Activated gamma-delta T cell treated with anti-CD3 and anti-CD28 coated beads, Interleukin-2, amount 50 U/mL, for 16 hours (primary cell): ENCODE measurements at places on chromosomes 3 and 15.

GRCh38 chr3:67866571-67866970 is 212.2 kb upstream of the SUCLG2 start:
- no peak for DNase-seq

DNA sequence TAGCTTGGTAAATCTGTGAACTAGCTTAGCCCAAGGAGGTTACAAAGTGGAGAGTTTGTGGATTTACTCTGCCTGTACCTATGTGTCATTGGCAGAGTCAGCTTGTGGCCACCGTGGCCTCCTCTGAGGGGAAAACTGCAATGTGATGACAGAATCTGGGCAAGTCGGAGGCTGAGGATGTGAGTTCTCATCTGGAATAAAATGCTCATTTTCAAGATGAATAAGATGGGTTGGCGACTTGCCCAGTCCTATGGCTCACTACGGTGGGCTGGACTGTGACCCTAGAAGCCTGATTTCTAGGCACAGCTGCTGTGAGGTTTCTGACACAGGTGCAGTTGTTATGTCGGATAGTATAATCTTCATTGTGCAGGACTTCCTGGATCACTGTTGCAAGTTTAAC is 83.7 kb downstream of the ETV5 start:
- no peak for DNase-seq

GRCh38 chr3:71806736-71807135 is 21.8 kb upstream of the PROK2 start:
- no peak for DNase-seq

DNA sequence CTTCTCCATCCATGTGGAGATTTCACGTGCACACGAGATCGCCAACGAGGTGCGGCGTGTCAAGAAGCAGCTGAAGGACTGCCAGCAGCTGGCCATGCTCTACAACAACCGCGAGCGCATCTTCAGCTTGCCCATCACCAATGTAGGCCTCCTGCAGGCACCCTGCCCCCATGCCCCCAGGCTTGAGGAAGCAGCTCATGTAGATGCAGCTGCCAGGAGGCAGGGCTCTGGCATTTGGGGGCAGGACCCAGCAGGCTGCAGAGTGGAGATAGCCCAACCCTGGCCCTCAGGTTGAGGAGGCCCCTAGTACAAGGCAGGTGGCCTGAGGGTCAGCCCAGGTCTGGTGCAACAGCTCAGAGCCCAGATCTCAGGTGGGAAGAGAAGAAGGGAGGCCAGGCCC is 36.4 kb downstream of the DNAH1 start:
- DNase-seq, result no peak

DNA sequence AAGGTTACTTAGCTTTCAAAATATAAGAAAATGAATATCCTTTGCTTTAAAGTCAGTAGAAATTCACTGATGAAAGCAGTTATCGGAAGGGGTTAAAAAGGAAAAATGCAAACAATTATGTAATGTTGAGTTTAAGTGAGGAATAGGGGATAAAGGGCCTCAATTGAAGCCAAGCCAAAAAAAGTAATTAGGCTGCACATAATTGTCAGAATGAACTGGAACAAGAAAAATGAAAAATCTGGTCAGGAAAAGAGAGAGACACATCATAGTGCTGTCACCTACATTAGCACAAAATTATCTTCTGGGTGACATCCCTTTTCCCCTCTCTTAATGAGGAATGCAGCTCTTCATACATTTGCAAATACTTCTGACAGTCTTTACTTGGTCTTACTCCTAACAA is 48.8 kb upstream of the PIK3R4 start:
- no peak for DNase-seq

- peak; percentile 85 for DNase-seq
Measured at GRCh38 chr3:170869645-170870593, at the start of gene RPL22L1. RPL22L1 (minus strand) TSS chr3:170870195; CDS start chr3:170870167, 28 bp downstream.

GRCh38 chr3:8988791-8989558 is 25.7 kb upstream of the RAD18 start:
- DNase-seq, result no peak

DNA sequence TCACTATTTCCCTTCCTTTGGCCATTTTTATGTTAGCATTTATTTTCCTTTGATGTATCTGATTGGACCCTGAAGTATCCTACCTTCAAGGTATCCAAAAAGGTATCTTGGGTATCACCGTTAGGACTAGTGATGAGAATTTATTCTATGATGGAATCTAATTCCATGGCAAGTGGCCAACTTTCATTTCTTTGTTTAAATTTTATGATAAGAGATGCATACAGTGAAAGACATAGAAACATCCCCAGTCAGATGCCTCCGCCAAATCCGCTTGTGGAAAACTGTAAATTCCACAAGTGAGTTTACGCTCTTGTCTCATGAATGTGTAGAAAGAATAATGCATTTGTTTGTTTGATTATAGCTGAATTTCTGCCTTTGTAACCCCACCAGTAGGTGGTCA is 153.7 kb upstream of the NR2F2 start:
- no peak for DNase-seq

DNA sequence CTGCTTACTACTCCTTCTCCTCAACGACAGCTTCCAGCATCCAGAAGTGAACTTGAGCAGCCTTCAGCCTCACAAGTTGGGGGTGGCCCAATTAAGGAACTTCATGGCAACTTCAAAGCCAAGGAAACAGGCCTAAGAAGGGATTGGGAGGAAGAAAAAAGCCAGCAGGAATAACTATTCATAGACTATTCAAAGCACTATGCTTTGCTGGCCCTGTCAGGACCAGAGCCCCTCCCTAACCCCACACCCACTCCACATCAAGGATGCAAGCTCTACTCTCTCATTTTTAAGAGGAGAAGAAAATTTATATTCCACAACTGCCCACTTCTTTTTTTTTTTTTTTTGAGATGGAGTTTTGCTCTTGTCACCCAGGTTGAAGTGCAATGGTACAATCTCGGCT is 10.0 kb upstream of the PRKAR2A start:
- no peak for DNase-seq

DNA sequence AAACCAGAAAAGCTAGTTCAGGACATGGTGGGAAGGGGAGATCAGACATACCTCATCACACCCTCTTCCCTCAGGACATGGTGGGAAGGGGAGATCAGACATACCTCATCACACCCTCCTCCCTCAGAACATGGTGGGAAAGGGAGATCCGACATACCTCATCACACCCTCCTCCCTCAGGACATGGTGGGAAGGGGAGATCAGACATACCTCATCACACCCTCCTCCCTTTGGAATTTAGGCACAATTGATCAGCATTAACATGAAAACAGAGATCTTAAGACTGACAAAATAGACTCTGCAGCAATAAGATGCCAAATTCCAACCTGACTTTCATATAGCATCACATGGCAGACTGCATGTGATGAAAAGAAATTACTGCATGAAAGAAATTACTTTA is 412.7 kb upstream of the ZNF717 start:
- DNase-seq, result no peak

DNA sequence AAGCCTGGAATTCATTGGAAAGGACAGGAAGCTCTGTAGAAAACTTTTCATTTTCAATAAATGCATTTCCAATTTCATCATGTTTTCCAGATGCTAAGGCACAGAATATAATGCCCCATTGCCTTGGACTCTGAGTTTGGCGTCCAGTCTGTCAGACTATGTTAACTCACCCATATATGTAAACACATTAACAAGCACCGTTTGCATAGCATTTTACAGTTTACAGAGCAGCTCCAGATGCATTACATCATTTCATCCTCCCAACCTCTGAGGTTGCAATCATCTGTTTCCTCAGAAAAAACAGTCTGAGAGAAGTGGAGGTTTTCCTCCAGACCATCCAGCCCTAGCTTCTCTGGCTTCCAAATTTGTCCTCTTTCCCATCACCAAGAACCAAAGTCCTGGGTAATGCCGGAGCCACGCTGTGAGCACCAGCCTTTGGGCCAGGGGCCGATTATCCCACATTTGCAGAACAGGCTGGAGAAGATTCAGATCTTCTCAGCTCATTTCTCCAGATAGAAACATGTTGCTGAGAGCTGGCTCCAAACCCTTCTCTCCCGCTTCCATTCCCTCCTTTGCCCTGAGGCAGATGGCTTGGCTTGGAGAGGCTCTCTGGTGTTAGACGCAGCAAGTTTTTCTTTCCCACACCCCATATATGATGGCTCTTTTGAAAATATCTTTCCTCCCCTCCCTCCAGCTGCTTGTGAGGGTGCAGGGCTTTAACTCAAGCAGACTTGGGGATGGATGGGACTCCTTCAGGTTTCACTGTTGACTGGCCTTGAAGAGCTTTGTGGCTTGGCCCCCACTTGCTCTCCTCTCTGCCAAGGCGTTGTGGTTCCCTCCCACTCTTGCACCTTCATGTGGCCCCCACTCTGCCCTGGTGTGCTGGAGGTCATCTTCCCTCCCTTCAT is 26.0 kb downstream of the CYP19A1 start:
- no peak for DNase-seq

DNA sequence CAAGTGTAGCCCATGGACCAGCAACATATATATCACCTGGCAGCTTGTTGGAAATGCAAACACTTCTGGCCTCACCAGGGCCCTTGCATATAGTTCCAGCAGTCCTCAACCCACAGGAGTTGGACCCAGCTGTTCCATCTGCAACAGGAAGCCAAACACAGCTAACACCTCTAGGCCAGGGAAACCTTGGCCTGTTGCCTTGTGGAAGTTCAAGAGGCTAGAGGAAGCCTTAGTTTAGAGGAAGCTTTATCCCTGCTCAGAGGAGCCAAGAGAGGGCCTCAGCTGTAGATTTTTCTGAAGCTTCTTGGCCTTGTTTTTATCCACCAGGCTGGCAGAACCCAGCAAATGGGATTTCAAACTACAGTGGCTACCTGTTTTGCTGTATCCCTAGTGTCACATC is 11.4 kb downstream of the FHIT start:
- DNase-seq, result no peak

DNA sequence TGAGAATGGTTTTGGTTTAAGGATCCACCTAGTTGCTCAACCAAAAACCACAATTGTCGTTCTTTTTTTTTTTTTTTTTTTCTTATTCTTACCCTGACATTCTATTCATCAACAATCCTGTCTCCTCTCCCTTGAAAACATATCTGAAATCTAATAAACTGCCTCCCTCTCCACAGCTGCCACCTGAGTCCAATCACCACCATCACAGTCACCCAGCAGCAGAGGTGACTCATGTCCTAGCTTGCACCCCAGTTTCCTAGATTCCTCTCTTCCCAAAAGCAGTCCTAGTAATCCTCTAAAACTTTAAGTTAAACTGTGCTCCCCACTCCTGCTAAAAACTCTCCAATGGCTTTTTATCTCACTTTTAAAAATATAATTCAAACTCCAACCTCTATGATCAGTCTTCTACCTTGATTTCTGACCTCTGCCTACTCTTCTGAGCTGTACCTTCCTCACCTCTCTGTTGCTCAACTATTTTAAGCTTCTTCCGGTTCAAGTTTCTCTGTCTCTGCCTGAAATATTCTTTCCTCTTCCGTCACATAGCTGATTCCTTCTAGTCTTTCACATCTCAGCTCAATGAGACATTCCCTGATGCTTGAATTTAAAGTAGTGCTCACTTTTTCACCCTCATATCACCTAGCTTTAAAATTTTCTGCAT is 33.7 kb upstream of the RBMS3 start:
- no peak for DNase-seq

- DNase-seq, result no peak
Measured at GRCh38 chr3:188342991-188343732, 189.2 kb downstream of the LPP start.

DNA sequence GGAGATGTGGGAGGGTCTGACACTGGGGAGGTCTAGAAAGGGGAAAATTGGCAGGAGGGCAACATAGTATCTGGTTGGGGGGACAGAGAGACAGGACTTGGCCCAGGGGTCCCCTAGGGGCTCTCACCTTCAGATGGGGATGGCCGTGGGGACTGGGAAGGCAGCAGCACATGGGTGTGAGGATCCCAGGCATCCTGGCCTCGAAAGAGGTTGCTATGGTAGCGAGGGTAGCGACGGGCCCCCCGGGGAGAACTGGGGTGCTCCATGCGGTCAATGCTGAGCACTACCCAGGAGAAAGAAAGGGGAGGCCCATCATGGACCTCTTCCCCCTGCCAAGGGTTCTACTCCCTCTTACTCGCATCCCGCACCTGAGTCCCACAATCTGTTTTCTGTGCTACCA is 12.5 kb upstream of the SLC26A6 start:
- no peak for DNase-seq

DNA sequence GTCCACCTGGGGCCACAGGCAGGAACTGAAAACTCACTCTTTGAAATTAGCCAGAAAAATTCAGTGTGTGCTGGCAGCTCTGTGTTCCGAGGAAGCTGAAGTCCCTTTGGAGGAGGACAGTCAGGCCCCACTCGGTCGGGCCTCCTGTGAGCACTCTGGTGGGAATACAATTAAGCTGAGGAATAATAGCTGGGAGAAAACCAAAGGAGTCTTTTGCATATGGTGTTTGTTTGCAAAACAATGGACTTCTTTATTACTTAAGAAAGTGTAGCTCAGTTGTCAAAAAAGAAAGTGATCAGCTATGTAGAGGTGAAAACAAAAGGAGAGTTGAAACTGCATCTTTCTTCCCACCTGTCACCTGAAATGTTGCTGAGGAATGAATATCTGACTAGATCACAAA is 202.5 kb downstream of the MEIS2 start:
- DNase-seq, result no peak

DNA sequence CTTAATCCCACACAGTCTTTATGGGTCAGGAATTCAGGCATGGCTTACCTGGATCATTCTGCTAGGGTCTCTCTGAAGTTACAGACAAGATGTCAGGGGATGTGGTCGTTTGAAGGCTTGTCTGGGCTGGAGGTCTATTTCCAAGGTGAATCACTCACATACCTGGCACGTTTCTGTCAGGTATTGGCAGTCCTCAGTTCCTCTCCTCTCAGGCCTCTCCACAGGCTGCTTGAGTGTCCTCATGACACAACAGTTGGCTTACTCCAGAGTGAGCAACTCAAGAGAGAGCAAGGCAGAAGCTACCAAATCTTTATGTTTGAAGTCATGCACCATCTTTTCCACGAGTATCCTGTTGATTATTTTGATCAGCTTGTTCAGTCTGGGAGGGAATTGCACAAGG is 43.9 kb upstream of the PARP14 start:
- no peak for DNase-seq

- DNase-seq, result no peak
Measured at GRCh38 chr15:31409171-31409570, 82.5 kb downstream of the KLF13 start.

DNA sequence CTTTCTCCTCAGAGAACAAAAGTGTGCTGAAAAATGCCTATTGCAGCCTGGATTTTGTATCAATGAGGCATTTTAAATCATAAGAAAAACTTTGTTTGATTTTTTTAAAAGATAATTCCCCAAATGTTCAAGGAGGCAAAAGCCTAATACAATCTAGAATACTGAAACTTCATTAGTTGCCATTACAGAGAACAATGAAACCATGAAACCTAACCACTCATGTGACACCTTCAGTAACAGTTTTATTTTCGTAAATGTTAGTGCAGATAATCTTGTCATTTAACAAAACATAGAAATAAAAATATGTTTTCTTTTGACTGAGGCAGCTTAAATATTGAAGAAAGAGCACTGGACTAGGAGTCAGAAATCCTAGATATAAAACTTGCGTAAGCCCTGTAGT is 655.9 kb downstream of the RBMS3 start:
- no peak for DNase-seq

GRCh38 chr15:78873793-78874765 is 1.4 kb downstream of the MORF4L1 start:
- no peak for DNase-seq

- no peak for DNase-seq
Measured at GRCh38 chr3:18724456-18724855, 299.3 kb upstream of the SATB1 start.
